ENCODE measurements at places on chromosomes 3 and 15. TPM values are rescaled to one million over a fixed set of nuclear protein-coding genes. Genes with fewer than 3 reads are reported as not detected.

GOLGA6D gene
- total RNA-seq, result not detected

RNU5B-1 gene
- total RNA-seq, result not detected

PROK2 gene
- total RNA-seq, result not detected

CD200 gene
- 8.1 TPM for total RNA-seq

AHSG gene
- total RNA-seq, result not detected

ISLR2 gene
- not detected for total RNA-seq

GXYLT2 gene
- 0.40 TPM for total RNA-seq

UBE2E2 gene
- total RNA-seq, result 34.1 TPM

MYO5C gene
- total RNA-seq, result 6.9 TPM

MST1R gene
- total RNA-seq, result 1.0 TPM

MAP3K13 gene
- 17.3 TPM for total RNA-seq

HYPK gene
- total RNA-seq, result 10.3 TPM

CPNE9 gene
- not detected for total RNA-seq

C3orf22 gene
- total RNA-seq, result not detected

Data from pulmonary artery endothelial cell (primary cell).